ENCODE measurements at places on chromosomes 6 and 20. TPM values are rescaled to one million over a fixed set of nuclear protein-coding genes. Genes with fewer than 3 reads are reported as not detected.

Gene POM121L2
- total RNA-seq: not detected

Gene WFDC2
- total RNA-seq: 163 TPM

Gene LY86
- total RNA-seq: 11.1 TPM

Gene SNAP91
- total RNA-seq: not detected

Gene EYA2
- 2.9 TPM for total RNA-seq

Gene CTNNBL1
- total RNA-seq: 27.7 TPM
